ENCODE measurements at places on chromosomes 3 and 15. TPM values are rescaled to one million over a fixed set of nuclear protein-coding genes. Genes with fewer than 3 reads are reported as not detected.

GRCh38 chr15:94380798-94381197 is 149.4 kb downstream of the MCTP2 start:
- DNase-seq, result no peak

DNA sequence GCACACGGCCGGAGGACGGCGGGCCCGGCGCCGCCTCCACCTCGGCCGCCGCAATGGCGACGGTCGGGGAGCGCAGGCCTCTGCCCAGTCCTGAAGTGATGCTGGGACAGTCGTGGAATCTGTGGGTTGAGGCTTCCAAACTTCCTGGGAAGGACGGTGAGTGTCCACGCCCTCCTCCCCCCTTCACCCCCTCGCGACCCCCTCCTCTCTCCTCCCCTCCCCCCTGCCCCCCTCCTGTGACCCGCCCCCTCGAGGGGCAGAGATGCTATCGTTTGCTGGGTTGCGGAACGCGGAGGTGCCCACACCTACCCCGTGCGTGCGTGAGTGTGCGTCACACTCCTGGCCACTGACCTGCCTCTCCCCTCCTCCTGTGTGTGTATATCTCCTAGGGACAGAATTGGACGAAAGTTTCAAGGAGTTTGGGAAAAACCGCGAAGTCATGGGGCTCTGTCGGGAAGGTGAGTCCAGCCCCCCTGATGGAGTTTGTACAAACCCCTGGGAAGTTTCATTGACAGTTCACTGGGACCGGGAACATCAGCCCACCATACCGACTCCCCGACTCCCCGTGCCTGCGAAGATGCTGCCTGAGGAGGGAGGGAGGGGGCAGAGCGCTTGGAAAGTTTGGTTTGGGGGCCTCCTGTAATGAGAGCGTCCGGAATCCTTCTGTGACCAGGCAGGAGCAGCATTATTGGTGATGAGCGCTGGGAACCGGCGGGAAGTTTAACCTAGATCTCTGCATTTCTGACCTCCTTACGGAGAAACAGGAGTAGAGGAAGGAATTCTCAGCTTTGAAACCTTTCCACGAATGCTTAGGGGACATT is 795 bp upstream of the SCAANT1 start:
- peak; percentile 51 for DNase-seq

DNA sequence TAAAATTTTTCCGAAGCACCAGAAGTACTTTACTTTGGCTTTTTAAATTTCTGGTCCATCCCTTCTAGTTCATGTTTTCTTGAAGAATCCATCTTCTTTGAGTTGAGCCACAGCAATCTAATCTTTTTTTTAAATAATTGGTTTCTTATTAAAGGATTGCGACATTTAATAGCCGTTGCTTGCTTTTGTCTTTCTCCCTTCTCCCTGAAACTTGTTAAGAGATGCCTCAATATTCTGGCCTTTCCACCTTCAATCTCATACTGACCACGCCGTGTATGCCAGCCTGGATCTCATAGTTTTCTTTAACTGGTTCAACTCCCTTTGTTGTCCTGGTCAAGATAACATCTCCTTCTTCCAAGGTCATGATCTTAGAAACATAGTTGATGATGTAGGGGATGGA is 18.4 kb upstream of the RPLP1 start:
- no peak for DNase-seq

Gene CLSTN2
- 3.5 TPM for total RNA-seq

Gene CYP8B1
- not detected for total RNA-seq

DNA sequence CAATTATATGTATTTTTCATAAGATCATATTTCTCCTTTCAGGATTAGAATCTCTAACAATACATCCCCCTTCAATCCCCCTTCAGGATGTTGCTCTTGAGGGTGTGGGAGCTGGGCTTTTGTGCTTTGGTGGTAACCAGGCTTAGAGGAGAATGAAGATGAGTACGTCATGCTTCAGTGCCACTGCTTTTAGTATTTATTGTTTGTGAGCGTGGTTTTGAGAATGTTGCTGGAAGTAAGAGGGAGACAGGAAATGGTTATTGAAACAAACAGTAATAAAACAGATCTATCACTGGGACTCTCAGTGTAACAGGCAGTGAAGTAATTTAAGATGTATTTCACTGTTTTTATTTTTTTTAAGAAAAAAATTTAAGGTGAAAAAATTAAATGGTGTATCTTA is 35.3 kb downstream of the GBE1 start:
- DNase-seq, result no peak

DNA sequence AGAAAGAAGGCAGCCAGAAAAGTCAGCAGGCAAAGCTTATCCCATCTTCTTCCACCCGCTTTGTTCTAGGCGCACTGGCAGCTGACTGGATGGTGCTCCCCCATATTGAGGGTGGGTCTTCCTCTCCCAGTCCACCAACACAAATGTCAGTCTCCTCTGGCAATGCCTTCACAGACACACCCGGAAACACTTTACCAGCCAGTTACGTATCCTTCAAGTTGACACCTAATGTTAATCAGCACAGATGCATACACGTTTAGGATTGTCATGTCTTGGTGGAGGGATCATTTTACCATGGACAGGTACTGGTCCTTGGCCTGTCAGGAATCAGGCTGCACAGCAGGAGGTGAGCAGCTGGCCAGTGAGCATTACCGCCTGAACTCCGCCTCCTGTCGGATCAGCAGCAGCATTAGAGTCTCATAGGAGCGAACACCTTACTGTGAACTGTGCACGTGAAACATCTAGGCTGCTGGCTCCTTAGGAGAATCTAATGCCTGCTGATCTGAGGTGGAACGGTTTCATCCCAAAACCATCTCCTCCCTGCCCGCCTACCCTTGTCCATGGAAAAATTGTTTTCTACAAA is 59.1 kb upstream of the PYDC2 start:
- DNase-seq, result no peak

Gene STX19
- total RNA-seq, result not detected

DNA sequence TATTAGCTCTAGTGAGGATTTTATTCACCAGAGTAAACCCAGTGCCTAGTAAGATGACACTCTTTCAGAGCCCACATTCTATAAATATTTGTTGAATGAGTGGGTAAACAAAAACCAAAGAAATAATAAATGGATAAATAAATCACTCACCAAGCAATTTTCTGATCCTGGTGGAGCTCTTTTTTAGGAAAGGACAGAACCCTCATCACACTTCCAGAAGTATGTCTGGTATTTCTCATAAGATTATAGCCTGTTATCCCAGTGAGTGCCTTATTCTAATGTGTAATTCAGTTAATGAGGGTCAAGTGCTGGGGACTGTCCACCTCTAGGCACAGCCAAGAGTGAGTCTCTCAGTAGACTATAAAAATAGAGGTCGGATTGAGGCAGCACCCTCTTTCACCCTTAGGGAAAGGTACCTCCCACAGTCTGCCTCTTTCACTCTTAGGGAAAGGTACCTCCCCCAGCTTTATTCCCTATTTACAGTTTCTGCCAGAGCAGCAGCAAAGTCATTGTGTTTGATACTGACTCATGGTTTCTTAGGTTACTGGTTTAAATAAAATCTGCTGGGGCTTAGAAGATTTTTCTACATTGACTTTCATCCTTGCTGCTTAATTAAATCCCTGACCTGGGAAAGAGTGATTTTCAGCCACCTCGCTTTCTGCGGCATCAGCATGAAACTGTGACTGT is 145.0 kb downstream of the STAC start:
- no peak for DNase-seq

DNA sequence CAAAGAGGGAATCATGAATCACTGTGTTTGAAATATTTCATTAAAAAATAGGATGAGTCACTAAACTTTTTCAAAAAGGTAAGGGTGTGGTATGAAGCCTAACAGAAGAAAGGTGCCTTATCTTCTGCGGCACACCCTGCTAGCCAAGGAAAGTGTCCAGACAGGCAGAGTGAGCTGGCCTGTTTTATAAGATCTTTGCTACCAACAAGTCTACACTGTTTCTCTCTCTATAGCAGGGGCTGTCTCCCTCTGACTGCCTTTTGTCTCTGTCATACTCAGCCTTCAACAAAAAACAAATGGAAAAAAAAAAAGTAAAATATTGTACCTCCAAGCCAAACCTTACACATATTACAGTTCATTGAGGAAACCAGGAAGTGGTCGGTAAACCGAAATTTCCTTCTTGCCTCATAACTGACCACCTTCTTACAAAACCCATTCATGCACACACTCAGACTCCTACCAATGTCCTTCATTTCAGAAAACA is 9.1 kb downstream of the ZDHHC3 start:
- peak; percentile 41 for DNase-seq

Gene FAM240A
- total RNA-seq, result not detected

DNA sequence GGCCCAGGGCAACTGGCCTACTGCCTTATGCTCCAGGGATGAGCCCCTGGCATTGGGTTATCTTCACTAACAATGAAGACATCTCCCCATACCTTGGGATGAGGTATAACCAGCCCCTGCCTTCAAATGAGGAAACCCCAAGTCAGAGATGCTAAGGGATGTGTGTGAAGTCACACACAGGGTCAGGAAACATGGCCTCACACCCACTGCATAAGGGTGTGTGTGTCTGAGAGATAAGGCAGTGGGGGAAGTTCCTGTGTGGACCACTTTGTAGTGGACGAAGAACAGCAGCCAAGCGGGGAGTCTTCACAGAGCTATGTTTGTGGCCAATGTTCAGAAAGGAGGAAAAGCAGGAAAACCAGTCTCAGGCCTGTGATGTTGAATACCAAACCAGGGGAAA is 10.5 kb downstream of the ELP6 start:
- no peak for DNase-seq

GRCh38 chr15:78739996-78740903 is 71.0 kb downstream of the ADAMTS7 start:
- no peak for DNase-seq

- no peak for DNase-seq
These were observed 20.9 kb upstream of the MUC20 start for GRCh38 chr3:195699860-195700259.

DNA sequence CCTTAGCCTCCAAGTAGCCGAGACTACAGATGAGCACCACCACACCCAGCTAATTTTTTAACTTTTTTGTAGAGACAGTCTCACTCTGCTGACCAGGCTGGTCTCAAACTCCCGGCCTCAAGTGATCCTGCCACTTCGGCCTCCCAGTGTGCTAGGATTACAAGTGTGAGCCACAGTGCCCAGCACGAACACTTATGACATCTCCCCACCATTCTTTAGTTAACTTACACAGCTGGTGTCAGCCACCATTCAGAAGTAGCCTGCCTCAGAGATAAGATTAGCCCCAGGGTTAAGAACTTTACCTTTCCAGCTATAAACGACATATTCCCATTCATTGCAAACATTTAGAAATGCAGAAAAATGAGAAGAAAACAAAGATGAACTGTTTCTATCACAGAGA is 58.2 kb downstream of the TRPM7 start:
- DNase-seq, result no peak

DNA sequence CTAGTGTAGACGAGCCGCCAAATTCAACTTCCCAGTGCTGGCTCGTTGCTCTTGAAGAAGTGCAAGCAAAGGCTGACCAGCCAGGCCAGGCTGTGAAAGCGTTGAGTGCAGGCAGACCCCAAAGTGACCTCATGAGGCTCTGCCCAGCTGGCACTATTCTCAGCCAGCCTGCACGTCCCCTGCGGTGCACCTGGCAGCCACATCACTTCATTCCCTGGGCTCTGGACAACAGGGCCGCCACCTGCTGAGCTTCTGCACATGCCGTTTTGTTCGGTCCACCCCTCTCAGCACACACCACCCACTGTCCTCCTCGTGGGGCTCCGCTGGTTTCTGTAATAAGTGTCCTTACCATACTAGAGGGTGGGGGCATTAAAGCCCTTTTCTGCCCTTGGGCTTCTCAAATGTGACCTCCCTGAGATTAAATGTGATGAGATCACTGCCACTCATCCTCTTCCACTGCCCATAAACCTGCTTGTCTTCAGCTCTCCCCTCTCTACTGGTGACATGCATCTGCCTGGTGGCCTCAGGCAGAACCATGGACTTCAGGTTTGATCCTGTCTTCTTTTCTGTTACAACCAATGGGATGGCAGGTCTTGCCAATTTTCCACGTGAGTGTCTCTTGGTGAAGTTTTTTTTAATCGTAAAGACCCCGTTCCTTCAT is 6.1 kb downstream of the RASGRF1 start:
- DNase-seq, result no peak

Gene IRAK2
- total RNA-seq, result 5.1 TPM

DNA sequence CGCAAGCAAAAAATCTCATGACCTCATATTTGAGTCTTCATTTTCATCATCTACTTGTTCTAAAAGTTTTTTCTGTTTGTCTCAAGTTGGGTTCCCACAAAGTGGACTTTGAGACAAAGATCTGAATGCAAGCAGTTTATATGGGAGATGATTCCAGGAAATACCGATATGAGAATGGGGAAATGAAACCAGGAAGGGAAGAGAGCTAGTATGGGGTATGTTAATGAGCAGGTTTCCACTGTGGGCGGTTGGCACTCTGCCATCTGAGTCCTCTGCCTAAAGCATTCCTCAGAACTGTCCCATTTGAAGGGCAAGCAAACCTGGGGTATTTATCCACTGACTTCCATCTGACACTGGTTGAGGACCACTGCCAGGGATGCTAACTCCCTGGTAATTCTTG is 8.8 kb downstream of the ADPRH start:
- no peak for DNase-seq

- DNase-seq, result no peak
These were observed 1.4 kb downstream of the SLC41A3 start for GRCh38 chr3:126082362-126083137.

DNA sequence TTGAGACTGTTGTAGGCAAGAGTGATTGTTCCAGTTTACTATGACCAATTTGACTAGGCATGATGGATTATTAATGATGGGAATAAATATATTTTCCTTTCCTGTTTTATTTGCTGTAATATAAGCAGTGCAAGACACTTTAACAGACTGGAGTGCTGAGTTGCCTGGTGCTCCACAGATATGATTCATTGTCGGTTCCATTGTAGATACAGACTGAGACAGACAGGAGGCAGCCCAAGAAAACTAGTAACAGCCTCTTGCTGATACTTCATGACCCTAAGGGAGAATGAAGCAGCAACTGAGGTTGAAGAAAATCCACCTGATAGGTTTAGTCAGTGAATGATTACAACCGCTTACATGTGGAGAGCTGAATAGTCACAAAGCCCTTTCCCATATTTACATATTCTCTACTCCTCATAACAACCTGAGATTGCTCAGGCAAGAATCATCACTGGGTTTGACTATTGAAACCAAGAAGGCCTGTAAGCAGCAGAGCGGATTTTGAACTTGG is 235.1 kb upstream of the TPRG1 start:
- no peak for DNase-seq

Gene PLXNA1
- total RNA-seq, result 17.0 TPM

Gene DUOXA2
- total RNA-seq, result not detected

DNA sequence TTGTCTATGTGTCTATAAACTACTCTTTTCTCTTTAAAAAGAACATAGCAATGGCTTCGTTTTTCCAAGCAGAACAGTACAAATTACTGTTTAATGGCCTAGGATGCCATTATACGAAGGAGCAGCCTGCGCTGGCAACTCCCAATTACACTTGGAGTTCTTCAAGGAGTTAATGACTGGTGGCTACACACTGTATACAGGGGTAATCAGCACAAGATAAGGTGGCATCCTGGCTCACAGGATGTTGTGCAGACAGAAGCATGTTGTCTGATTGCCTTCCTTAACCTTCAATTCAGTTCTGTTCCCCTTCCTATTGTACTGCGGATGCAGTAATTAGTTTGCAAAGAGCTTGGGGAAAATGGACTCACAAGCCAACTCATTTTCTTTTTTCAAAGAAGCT is 250.7 kb upstream of the ROBO2 start:
- DNase-seq, result no peak

All from prostate gland (tissue), 2 donors.